ENCODE measurements at places on chromosomes 12 and 14. TPM values are rescaled to one million over a fixed set of nuclear protein-coding genes. Genes with fewer than 3 reads are reported as not detected.

GRCh38 chr14:71400871-71401321, 493.6 kb downstream of the PCNX1 start:
- no peak for DNase-seq

GRCh38 chr12:32603858-32604257, 75.2 kb upstream of the DNM1L start:
- DNase-seq = no peak

DNA sequence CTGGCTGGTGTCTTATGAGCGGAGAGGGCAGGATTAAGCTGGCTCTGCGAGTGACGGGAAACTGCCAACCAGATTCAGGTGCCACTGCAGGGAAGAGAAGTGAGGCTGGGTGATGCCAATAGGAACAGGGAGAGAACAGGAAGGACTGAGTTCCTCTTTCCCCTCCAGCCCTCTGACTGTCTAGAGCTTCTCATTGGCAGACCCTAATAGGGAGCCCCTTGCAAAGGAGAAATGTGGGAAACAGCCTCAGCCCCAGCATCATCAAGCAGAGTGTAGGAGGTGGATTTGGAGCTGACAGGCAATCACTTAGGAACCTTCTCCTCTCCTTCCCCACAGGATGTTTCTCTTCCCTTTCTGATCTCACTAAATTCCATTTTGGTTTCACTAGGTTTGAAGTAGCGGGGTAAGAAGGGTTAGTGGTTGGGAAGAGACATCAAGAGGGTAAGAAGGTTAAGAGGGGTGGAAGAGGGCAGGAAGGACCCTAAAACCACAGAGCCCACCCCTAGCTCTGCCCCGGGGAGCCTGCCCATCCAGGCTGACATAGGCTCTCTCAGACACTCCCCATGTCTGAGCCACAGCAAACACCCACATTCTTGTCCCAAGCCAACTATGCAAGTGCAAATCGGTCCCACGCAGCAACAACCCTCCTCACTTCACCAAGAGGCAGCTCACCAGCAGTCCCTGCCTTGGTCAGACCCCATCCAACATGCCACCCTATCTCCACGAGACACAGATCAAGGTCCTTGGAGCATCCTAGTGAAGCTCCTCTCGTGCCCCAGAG, 111.1 kb downstream of the STAB2 start:
- no peak for DNase-seq

DNA sequence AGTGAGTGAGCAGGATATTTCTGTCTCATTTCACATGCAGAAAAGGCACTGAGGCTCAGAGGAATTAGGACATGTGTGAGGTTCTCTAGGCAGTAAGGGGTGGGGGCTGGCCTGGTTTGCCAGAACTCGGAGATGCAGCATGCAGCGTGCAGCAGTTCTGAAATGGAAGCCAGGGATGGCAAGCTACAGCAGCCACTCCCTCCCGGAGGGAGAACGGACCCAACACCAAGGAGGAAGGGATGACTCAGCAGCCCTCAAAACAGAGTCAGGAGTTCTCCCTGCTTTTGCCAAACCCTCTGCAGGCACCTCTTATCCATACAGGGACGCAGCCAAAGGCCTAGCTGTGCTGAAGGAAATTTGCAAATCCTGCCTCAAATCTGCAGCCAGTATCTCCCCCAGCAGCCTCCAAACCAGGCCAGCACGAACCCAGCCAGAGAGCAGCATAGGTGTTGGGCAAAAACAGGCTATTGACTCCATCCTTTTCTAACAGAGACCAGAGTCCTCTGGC, 10.3 kb upstream of the SERPINA3 start:
- DNase-seq = peak; percentile 91

- DNase-seq = no peak
Observed at GRCh38 chr14:32167907-32168306, 33.9 kb upstream of the RNU6-7 start.

DNA sequence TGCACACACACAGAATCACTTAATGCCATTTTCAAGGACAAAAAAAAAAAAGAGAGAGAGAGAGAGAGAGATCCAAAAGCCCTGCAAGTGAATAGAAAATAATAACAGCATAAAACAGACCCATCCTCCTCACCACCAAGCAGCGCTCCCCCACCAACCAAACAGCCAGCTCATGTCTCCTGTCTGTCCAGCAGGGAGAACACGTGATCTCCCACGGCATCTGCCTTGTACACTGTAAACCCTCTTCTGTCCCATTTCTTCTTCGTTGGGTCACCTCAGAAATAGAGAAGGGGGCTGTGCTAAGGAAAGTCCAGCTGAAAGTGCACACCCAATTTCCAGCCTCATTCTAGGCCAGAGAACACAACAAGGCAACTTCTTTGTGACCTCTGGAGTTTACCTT, 222.5 kb downstream of the EXOC5 start:
- DNase-seq = no peak

- no peak for DNase-seq
Observed at GRCh38 chr14:70008284-70009262, 129.4 kb downstream of the SMOC1 start.

- no peak for DNase-seq
Observed at GRCh38 chr12:39077226-39077625, 171.8 kb upstream of the CPNE8 start.

GRCh38 chr12:21697904-21698630, 40.4 kb upstream of the LDHB start:
- no peak for DNase-seq

- no peak for DNase-seq
Observed at GRCh38 chr12:40215982-40216381, 8.8 kb upstream of the LRRK2 start.

GRCh38 chr12:59067083-59067482, 146.8 kb upstream of the LRIG3 start:
- no peak for DNase-seq

- DNase-seq = no peak
Observed at GRCh38 chr12:51666696-51667095, 75.7 kb downstream of the SCN8A start.

DNA sequence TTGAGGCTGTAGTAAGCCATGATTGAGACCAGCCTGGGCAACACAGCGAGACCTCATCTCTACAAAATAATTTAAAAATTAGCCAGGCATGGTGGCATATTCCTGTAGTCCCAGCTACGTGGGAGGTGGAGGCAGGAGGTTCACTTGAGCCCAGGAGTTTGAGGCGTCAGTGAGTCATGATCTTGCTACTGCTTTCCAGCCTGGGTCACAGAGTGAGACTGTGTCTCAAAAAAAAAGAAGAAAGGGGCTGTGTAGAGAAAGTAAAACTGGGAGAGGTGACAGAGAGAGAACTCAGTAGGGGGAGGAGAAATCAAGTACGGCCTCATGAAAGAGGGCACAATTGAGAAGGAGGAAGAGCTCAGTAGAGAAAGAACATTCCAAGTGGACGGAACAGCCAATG, 12.4 kb downstream of the TECPR2 start:
- DNase-seq = no peak

DNA sequence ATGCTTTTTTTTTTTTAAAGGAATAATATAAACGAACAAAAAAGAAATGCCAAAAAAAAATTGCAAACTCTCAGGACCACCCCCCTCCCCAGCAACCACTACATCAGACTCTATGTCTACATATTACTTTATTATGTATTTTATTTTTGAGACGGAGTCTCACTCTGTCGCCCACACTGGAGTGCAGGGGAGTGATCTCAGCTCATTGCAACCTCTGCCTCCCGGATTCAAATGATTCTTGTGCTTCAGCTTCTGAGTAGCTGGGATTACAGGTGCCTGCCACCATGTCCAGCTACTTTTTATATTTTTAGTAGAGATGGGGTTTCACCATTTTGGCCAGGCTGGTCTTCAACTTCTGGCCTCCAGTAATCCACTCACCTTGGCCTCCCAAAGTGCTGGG, 22.9 kb downstream of the HECTD4 start:
- no peak for DNase-seq

- no peak for DNase-seq
Observed at GRCh38 chr14:75175677-75176141, 703 bp downstream of the TMED10 start.

DNA sequence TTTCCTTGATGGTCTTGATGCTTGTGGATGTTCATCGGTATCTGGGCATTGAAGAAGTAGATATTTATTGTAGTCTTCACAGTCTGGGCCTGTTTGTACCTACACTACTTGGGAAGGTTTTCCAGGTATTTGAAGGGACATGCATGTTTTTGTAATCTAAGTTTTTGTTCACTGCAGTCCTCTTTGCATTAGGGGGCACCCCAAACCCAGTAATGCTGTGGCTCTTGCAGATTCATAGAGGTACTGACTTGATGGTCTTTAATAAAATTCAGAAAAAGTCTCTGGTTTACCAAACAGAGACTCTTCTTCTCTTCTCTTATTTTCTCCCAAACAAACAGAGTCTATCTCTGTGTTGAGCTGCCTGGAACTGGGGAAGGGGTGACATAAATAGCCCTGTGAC, 150.9 kb upstream of the SLC16A7 start:
- DNase-seq = no peak

DNA sequence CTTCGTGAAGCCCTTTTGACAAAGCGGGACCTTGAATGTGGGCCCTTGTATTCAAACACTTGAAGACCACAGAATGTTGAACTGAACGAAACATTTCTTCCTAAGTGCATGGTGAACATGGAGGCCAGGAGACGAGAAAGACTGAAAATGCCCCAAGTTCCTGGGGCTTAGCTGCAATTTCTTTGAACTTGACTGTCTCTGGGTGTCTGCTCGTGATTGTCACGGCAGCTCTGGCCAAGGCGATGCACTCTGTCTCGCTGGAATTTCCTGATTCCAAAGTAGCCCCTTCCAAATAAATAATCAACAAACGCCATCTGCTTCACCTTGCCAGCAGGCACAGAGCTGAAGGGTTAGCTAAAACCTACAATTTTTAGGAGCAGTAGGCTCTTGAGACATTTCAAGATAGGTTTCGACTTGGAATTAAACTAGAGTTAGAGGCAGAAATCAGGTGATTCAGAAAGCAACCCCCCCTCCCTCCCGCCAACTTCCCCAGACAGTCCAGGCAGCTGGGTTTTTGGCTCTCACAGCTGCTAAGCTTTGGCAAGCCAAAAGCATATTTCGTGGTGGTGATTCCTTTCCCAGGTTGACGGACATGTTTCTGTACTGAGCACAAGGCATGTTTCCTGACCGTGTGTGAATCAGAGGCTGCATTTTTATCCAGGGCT, 13.5 kb upstream of the IRF2BPL start:
- peak; percentile 80 for DNase-seq

Gene HOXC4
- total RNA-seq = 3.3 TPM

Gene TMEM30B
- 1.1 TPM for total RNA-seq

Gene CRADD
- 15.3 TPM for total RNA-seq

Gene LRIG3
- total RNA-seq = 96.1 TPM

Gene AMHR2
- total RNA-seq = not detected

Gene PLA2G1B
- total RNA-seq = not detected

Gene ERGIC2
- 50.3 TPM for total RNA-seq

Gene GDF3
- total RNA-seq = not detected

Gene OTUB2
- total RNA-seq = 1.4 TPM

Gene KITLG
- 62.5 TPM for total RNA-seq

Gene FGF23
- total RNA-seq = not detected

Gene C12orf54
- not detected for total RNA-seq

Gene CCDC196
- total RNA-seq = not detected

Gene FBLN5
- 27.7 TPM for total RNA-seq

Gene GDF11
- total RNA-seq = 4.3 TPM
